ENCODE measurements at places on chromosomes 2 and 18.

- no peak for DNase-seq
These were observed 34.7 kb upstream of the LPIN1 start for GRCh38 chr2:11711751-11712150.

- no peak for DNase-seq
These were observed 45.9 kb upstream of the REG3G start for GRCh38 chr2:78979380-78980151.

DNA sequence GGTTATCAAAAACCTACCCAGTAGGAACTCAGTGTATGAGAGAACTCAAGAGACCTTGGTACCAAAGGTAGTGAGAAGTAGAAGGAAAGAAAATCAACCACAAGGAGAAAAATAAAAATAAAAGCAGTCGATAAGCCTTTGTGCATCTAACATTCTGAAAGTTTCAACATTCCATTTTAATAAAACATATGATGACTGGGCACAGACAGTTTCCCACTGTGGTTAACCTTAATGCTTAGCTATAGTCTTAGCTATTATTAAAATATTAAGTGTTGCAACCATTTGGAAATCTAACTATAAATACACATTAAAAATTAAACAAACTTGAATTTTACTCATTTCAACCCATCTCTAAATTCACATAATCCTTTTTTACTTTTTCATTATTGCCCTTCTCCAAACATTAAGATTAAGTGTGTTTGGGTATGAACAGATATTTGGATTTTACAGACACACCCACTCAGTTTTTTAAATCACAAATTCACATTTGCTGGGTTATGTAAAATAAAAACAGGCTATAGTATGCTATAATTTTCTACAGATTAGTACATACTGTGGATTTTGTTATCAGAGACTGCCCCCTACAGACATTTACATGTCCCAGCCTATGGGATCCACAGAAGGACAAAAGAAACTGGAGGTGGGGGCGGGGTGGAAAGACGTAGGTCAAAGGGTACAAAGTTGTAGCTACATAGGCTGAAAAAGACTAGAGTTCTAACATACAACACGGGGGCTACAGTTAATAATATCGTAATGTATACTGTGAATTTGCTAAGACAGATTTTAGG lies 32.8 kb downstream of the SRBD1 start:
- DNase-seq: no peak

- no peak for DNase-seq
These were observed 9.8 kb downstream of the LGALSL start for GRCh38 chr2:64463781-64464180.

DNA sequence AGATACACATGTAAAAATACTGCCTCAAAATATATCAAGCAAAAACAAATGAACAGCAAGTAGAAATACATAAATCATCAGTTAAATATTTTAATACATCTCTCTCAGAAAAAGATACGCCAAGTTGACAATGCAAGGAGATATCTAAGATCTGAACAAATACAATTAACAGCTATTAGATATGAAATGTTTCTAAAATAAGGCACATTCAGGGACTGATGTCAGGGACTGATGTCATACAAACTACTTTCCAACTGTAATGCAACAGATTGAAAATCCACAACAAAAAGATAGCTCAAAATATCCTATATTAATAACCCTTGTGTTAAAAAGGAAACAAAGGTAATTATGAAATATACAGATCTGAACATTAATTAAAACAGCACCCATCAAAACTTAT lies 51.7 kb downstream of the TLK1 start:
- no peak for DNase-seq

GRCh38 chr2:1847846-1848598 lies 103.7 kb upstream of the PXDN start:
- no peak for DNase-seq

DNA sequence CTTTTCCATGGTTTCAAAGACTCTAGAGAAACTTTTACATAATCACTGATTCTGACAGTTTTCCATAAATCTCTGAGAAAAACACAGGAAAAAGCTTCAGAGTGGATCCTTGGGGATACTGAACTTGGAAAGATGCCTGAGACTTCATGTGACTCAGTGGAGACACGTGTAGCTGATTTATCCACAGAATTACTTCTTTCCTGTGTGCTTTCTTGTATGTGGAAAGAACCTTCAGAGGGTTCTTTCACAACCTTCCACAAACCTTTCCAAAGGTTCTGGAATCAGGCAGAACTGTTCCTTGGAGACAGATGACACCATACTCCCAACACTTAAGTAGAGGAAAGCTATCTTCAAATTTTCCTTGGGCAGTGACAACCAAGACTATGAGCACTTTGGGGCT lies 207.2 kb downstream of the RND3 start:
- no peak for DNase-seq

DNA sequence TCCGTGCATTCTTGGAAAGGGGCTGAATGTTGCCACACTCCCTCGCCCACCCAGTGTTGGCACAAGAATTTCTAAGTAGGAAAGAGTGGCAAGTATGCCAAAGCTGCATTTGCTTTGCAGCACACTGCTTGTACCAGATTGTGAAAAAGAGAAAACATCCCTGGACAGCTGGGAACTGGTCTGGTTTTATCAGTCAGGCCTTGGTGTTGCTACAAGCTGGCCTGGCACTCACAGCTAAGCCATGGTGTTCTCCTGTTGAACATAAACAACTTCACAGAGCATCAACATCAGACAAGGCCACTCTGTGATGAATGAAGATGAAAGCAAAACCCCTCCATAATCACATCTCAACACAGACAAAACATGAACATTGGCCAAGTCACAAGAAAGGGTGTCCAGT lies 4.2 kb upstream of the TRABD2A start:
- no peak for DNase-seq

GRCh38 chr2:167944825-167945659 lies 302.4 kb downstream of the STK39 start:
- no peak for DNase-seq

GRCh38 chr2:43725711-43726246 lies 48.1 kb upstream of the DYNC2LI1 start:
- DNase-seq: no peak

DNA sequence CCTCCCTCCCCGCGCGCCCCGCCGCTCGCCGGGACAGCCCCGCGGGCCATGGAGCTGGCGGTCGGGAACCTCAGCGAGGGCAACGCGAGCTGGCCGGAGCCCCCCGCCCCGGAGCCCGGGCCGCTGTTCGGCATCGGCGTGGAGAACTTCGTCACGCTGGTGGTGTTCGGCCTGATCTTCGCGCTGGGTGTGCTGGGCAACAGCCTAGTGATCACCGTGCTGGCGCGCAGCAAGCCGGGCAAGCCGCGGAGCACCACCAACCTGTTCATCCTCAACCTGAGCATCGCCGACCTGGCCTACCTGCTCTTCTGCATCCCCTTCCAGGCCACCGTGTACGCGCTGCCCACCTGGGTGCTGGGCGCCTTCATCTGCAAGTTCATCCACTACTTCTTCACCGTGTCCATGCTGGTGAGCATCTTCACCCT lies 865 bp downstream of the GALR1 start:
- DNase-seq: no peak

GRCh38 chr2:215521031-215521430 lies 85.2 kb upstream of the FN1 start:
- DNase-seq: no peak

DNA sequence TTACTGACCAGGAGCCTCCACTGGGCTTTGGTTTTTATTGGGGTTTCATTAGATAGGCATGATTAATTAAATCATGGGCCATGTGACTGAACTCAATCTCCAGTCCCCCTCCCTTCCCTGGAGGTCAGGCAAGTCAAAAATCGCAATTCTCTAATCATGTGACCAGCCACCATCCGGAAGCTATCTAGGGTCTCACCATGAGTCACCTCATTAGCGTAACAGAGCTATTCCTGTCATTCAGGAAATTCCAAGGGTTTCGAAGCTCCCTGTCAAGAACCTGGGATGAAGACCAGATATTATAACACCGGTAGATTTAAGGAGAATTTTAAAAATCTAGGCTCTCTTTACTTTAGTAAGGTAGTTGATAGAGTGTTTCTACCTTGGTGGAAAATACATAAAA lies 180.3 kb upstream of the TCF4 start:
- no peak for DNase-seq

GRCh38 chr18:57426187-57426586 lies 9.0 kb upstream of the ONECUT2 start:
- DNase-seq: no peak

DNA sequence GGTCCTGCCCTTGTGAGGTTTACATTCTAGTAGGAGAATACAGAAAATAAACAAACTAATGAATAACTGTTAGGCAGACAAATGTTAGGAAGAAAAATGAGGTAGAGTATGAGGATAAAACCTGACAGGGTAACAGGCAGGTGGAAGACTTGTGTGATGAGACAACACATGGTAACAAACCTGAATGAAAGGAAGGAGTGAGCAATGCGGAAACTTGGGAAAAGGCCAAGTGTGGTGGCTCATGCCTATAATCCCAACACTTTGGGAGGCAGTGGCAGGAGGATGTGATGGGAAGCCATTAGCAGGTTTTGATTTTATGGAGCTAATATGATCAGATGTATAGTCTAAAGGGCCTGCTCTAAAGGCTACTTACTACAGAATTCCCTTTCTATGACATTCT lies 74.2 kb downstream of the INO80D start:
- DNase-seq: no peak

GRCh38 chr18:48742706-48743475 lies 204.1 kb downstream of the CTIF start:
- no peak for DNase-seq

GRCh38 chr2:10864861-10865636 lies 46.7 kb upstream of the KCNF1 start:
- DNase-seq: no peak

GRCh38 chr2:3343012-3343411 lies 34.6 kb downstream of the EIPR1 start:
- no peak for DNase-seq

DNA sequence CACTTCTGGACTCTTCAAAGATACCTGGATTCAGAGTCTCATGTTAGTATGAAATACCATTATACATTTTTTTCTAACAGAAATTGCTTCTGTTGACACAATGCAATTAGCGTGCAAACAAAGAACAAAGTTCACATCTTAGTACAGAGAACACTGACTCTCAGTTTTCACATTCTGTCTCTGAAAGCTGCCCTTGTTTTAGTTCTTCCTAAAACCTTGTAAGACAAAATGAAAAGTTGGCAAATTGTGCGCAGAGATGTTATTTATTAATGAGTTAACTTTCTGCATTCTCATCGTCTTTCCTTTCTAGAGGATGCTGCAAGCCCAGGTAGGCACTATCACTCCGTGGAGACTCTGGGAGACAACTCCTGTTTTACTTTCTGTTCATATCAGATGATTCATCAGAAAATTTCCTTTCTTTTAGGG lies 377.3 kb upstream of the POU3F3 start:
- DNase-seq: no peak

DNA sequence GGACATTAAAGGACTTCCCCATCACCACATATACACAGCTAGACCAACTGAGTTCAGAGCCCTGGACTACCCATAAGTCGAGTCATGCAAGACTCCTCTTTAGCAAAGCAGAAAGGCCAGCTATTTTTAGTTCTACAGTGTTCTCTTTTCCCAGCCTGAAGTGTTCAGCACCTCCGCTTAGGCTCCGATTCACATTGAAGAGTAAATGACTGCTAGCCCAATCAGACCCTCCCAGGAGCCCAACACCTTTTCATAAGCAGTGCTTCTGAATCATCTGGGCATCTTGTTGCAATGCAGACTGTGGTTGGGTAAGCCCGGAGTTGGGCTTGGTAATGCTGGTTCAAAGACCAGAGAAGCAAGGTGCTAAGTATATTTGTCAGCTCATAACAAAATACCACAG lies 138.6 kb upstream of the MSH6 start:
- no peak for DNase-seq
